HCT116 (cell line): ENCODE measurements at places on chromosomes 7 and 10. TPM values are rescaled to one million over a fixed set of nuclear protein-coding genes. Genes with fewer than 3 reads are reported as not detected.

The ANKRD1 gene
- total RNA-seq = not detected

DNA sequence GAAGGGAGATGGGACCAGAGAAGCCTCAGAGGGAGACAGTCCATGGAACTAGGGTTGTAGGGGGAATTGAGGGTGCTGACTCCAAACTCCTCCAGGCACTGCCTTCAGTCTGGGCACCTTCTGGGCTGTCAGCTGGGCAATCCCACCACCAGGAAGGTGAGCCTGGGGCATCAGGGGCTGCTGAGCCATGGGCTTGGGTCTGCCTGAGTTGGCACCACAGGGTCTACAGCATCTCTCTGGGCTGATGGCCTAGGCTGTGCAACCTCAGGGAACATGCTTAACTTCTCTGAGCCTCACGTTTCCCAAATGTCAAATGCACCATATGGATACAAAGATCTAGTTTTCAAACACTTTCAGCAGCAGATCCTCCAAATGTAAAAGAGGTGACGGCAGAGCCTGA, 46.8 kb upstream of the PRLHR start:
- DNase-seq = no peak

DNA sequence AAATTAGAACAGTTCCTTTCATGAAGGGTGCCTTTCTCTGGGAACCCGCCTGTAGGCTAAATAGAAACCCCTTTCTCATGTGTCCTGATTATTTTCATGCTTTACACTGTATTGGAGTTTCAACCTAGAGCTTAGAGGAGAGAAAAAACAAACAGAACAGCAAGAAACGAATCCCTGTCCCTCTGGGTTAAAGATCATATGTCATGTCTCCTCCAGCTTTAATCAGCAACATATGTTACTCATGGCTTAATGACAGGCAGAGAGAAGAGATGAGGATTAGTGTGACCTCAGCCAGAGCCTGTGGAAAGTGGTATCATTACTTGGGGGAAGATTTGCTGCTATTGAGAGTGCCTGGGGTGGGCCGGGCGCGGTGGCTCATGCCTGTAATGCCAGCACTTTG, 32.1 kb downstream of the CRCP start:
- DNase-seq = no peak

The HOXA7 gene
- total RNA-seq = 15.0 TPM

- no peak for DNase-seq
These were observed 170.8 kb upstream of the HABP2 start for GRCh38 chr10:113381981-113382509.

DNA sequence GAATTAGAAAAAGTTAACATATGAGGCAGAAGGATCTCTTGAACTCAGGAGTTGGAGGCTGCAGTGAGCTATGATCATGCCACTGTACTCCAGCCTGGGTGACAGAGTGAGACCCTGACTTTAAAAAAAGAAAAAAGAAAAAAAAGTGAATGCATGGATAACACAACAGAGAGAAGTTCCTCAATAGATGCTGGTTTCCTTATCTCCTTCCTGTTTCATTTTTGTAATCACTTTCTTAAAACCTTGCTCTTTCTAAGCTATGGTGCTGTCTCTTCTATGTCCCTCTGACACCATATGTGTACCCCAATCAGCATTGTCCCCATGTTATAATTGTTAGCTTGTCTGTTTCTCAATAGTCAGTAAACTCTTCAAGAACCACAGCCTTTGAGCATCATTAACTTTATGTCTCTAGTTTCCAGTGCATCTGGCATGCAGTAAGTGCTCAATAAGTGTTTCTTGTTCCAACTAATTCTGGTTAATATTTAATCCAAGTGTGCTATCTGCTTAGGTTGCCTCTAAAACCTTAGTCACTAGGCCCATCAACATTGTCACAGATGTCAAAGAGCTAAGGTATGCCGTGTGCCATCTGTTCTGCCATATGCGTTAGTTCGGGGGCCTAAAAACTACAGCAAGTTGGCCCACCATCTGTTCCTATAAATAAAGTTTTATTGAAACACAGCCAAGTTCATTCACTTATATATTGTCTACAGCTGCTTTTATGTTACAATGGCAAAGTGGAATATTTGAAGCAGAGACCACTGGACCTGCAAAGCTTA, 36.2 kb downstream of the MPP7 start:
- DNase-seq = no peak

The ADIRF gene
- total RNA-seq = 448 TPM
